Eye (tissue), 1 donor: ENCODE measurements at places on chromosomes 1 and 21.

GRCh38 chr21:41170859-41171609 lies 3.1 kb downstream of the BACE2 start:
- no peak for DNase-seq

DNA sequence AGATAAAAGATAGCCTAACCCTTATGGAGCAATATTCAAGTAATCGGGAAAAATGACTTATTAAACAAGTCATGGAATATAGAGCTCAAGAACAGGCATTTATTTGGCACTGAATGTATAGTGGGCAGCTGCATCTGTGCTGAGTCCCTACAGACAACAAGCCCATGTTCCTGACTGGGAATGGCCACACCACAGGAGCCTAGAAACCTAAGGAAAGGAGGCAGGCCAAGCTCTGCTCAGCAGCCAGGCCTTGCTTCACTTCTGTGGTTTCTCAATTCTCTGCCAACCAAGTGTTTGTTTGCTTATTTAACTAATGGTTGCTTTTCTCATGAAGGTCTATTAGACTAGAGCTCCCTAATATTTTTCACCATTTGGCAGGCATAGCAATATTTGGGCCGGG lies 21.5 kb downstream of the AK2 start:
- no peak for DNase-seq

GRCh38 chr1:207089627-207090355 lies 1.1 kb downstream of the C4BPB start:
- DNase-seq = no peak

DNA sequence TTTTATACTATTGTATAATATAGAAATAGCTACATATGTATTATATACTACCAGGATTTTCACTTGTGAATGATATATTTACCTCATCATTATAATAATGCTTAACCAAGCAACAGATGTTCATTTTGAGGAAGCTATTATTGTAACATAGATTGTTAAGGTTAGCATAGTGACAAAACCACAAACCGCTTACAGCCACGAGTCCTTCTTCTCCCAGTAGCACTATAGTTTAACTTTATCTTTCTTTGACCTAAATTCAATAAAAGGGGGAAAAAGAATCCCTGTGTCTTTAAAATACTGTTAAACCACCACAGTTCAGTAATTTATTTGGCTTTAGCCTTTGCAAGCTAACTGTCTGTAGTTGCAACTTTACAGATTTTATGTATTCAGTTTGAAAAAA lies 1039.4 kb upstream of the B3GALT2 start:
- DNase-seq = no peak

DNA sequence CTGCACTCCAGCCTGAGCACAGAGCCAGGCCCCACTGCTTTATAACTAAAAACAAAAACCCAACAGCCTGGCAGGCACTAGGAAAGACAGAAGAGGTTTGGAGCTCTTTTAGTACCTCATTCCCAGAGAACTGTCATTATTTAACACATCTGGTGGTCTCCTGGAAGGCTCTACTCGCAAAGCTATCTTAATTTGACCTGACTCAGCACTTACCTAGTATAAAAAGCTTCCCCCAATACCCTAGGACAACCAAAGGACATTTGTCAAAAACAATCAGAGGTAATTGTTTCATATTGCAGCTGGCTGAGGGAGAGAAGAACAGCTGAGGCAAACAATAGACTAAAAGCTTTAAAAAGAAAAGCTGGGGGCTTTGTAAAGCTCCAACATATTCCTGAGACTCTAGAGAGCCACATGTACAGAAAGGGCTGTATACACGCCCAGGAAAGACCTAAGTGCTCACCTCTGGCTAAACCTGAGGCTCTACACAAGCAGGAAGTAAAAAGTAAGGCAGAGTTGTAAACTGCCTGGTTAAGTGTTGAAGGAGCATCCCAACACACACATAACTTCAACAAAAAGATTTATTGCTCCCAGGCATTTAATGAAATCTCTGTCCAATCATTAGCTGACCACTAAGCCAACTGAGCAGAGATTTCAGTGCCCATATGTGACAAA lies 25.0 kb downstream of the ZNF644 start:
- DNase-seq = no peak

DNA sequence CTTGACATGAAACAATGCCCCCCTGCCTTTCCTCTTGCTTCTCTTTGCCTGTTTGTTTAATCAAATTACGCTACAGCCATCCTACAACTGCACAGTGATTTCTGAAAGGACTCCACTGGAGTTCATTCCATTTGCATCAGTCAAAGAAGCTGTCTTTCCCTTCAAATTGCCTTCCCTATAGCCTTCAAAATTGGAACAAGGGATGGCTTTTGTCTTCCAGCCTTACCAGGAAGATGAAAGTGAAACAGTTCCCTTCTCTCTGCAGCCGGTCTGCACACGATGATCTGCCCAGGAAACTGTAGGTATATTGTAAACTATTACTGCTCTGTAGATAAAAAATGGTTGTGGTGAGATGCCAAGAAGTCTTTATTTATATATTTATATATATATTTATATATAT lies 65.6 kb upstream of the ETS2 start:
- no peak for DNase-seq

- DNase-seq = no peak
Measured at GRCh38 chr1:112209493-112209892, 186.5 kb upstream of the CTTNBP2NL start.

GRCh38 chr1:45969866-45970265 lies 162.6 kb downstream of the PIK3R3 start:
- no peak for DNase-seq

GRCh38 chr1:109917768-109918606 lies 7.3 kb downstream of the CSF1 start:
- no peak for DNase-seq

DNA sequence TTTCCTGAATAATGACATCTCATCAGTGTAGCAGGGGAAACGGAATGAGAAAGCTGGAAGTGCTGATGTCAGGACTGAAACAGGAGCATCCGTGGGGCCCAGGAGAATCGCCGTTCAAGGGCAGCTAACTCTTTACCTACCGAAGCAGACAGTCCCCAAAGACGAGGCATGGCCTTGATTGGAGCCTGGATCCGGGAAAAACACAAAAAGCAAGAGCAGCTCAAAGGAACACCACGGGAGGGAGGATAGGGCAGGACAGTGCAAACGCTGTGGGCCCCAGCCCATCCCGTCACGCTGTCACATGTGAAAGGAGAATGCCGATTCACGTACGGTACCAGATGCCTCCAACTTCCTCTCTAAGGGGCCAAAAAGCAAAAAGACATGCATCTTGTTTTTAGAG lies 34.9 kb downstream of the WNT9A start:
- peak; percentile 65 for DNase-seq

DNA sequence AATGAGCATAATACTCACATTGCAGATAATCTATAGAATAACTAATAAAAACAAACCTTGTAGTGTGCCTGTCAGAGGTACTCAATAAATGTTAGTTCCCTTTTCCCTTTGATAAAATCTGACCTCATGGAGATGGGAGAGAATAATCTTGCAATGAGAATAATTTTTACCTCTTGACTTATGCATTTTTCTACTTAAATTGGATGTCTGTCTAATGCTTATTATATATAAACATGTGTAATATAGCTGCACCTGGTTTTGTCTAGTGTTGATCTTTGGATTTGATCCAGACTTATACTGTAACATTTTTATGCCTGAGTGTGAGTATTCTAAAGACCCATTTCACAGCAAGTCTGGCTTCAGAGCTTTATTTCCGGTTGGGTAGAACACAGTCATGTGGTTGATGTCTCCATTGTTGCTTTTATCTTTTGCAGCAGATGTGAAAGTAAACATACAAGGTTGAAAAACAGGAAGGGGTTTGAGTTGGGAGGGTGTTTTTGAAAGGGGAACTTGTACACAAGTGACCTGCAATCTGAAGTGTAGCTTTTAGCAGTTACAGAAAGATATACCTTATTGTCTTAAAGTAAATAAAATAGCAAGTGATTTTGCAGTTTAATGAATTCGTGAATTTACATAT lies 12.4 kb downstream of the EPB41 start:
- peak; percentile 29 for DNase-seq

DNA sequence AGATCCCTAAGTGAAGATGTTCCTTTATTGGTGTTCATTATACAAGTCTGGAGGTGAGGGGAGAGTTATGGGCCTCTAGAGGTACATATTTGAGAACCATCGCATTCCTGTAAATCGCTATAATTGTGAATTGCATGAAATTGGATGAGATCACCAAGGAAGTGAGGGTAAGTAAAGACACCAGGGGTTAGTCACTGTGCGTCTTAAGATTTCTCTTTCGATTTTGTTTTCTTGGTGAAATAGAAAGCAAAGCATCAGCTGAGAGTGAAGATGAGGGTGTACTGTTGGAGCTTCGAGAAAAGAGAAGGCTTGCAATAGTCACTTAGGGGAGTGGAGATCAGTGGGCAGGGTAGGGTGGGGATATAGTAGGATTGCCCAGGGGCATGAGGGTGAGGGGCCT lies 82.1 kb downstream of the RAVER2 start:
- DNase-seq = no peak

DNA sequence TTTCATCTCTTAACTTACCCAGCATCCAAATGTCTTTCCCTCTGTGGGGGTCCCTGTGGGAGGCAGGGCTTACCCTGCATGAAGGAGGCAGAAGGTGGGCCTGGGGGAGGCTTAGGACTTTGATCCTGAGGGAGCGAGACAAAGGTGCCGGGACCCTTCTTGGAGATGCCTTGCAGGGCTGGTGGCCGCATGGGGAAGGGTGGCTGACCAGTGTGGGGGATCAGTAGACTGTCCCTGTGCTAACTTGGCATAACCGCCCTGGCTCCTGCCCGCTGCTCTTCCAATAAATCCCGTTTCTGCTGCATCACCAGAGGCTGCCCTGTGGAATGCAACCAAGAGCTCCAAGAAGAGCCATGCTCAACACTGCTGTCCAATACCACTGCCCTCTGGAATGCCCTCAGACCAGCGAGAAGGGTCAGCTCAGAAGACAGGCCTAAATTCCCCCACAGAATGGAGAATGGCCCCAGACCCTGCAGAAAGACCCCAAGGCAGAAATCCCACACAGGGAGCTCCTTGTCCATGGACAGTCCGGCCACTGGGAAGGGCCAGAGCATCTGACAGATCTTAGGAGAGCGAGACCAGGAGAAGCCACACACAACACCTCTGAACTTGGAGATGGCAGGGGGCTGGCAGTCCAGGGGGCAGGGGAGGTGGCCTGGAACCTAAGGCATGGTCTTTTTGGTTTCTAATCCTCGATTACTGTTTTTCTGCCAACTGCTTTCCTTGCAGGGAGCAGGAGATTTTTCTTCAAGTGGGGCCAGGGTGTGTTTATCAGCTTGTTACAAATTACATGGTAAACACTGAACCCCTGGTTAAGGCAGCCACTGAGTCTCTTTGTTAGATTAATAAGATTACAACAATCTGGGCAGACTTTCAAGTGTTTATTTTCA lies 46.7 kb upstream of the DMRTB1 start:
- DNase-seq = no peak

- no peak for DNase-seq
Measured at GRCh38 chr1:211739671-211740411, 64.4 kb upstream of the NEK2 start.

DNA sequence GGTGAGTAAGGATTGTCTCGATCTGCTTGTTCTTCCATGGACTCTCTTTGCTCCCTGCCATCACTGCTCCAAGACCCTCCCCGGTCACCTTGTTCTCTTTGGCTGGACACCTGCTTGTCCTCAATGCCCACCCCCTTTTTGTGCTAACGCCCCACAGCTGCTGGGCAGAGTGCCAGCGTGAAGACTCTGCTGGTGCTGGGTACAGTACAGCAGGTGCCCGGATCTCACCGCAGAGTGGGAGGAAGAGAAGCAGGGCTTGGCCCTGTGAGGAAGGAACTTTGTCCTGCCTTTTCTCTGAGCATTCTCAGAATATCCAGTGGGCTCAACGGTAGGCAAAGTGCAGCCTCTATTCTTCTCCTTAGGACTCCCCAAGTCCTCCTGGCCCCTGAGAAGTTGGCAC lies 90.1 kb downstream of the PLXNA2 start:
- no peak for DNase-seq

DNA sequence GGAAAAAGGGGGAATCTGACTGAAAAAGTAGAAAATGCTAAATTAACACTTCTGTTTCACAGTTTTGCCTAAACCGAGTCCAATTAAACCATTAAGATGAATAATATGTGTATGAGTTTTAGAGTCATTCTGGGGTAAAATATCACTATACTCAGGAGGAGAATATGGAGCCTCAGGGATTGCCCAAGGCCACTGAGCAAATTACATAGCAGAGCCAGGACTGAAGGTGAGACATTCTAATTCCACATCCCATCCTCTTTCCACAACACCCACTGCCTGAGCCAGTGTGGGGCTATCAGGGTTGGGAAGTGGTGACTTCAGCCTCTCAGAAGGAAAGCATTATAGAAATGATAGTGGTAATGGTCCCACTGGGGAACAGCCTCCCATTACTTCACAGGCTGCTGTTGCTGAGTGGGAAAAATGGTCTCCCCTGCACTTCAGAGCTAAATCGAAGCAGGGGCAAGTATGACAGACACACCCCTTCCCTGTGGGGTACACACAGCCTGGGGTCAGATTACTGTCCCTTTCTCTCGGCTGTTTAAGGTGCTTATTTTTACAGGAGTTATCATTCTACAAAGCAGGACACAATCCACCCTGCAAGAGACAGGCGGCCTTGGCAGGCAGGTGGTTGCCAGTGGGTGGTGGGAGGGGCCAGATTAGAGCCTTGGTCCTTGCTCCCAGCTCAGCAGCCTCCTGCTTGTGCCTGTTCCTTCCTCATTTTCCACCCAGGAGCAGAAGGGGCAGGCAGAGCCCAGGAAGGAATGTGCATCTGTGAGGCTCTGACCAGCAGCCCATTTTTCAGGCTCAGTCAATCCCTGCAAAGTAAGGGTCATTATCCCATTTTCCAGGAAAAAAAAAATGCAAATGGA lies 9.5 kb upstream of the BCAR3 start:
- DNase-seq = no peak
